SHP77 (cell line): ENCODE measurements at places on chromosomes 5 and 9.

- no peak for DNase-seq
Measured at GRCh38 chr5:130066644-130067043, 162.4 kb downstream of the CHSY3 start.

- no peak for DNase-seq
Measured at GRCh38 chr5:34412736-34413135, 243.4 kb upstream of the RAI14 start.

- no peak for DNase-seq
Measured at GRCh38 chr5:61689153-61689846, 357.2 kb downstream of the ZSWIM6 start.

- DNase-seq = no peak
Measured at GRCh38 chr5:168592014-168592368, 12.8 kb upstream of the PANK3 start.

DNA sequence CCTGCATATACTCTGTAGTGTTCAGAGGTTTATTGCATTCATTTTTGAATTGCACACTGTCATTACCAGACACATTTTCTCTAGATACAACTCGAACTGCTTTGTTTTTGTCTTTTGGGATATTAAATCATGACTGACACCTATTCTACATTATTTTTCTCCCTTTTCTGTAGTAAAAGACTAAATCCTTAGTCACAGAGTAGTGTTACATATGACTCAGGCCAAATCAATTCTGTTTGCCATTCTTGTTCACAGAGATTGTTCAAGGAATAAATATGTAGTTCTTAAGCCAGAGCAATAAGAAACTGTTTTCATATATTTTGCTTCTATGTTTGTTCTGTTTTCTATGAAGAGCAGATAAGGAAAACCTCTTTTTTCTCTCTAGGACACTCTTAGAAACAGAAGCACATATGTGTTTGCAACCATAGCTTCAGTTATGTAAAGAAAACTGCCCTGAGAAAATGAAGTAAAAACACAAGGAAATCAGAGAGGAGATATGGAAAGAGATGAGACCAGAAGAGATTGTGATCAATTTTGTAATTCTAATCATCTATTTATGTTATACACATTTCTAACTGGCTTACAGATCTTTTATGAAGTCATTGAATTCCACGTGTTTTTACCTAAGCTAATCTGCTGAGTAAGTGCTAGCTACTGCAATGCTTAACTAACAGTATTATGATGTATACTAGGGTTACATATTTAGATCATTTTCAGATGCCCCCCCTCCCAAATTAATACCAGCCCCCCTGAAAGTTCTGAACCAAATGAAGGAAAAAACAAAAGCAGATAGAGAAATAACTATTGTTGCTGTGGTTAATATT is 1995.6 kb upstream of the CDH6 start:
- DNase-seq = no peak
